Right lung (tissue), 10 donors: ENCODE measurements at places on chromosomes 7 and 10.

DNA sequence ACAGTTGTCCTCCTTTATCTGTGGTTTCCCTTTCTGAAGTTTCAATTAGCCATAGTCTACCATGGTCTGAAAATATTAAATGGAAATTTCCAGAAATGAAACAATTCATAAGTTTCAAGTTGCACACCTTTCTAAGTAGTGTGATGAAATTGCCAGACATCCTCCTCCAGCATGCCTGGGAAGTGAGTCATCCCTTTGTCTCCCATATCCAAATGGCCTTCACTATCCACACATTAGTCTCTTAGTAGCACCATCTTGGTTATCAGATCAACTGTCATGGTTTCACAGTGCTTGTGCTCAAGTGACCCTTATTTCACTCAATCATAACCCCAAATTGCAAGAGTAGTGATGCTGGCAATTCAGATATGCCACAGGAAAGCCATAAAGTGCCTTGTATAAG is 83.4 kb upstream of the PPP1R9A start:
- no peak for DNase-seq

GRCh38 chr7:90668992-90669391 is 72.9 kb downstream of the CDK14 start:
- no peak for DNase-seq

GRCh38 chr7:1531979-1532455 is 1.5 kb downstream of the MAFK start:
- DNase-seq = no peak

DNA sequence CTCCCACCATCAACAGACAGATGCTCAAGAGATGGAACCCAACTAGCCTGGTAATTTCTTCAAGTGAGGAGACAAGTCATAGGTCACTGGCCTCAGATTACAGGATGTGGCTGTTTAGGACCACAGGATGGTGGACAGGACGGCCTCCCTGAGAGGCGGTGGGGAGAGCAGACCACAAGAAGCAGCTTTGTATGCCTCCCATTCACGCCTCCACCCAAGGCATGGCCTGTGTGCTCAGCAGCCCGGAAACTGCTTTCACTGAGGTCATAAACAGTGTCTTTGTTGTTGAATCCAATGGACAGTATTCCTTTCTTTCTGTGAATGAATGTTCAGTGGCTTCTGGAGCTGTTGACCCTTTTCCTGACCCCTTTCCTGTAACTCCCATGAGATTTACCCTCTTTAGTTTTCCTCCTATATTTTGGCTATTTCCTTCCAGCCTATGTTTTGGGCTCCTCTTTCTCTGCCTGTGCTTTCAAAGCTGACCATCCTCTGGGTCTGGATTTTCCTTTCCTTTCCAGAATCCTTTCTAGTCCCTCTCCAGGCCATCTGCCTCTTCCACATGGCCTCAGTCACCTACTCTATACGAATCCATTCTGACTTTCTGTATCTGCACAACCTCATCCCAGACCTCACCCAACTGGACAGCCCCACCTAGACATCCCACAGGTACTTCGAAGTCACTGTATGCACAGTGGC is 32.4 kb upstream of the INPP5F start:
- DNase-seq = no peak
